ENCODE measurements at places on chromosomes 7 and 10. TPM values are rescaled to one million over a fixed set of nuclear protein-coding genes. Genes with fewer than 3 reads are reported as not detected.

The PAXIP1 gene
- total RNA-seq, result 27.7 TPM

The LIPM gene
- not detected for total RNA-seq

The PLAU gene
- 0.93 TPM for total RNA-seq

GRCh38 chr7:146948703-146949102 lies 832.1 kb downstream of the CNTNAP2 start:
- DNase-seq, result no peak
- H3K36me3 ChIP-seq, result no peaks in the 10 kb centered on the region
- no peak overlapping the region for H3K27ac ChIP-seq
- no peaks in the 10 kb centered on the region for H3K27me3 ChIP-seq
- no peaks in the 10 kb centered on the region for H3K4me1 ChIP-seq
- no peak overlapping the region for H3K4me3 ChIP-seq

GRCh38 chr10:108147346-108147745 lies 982.8 kb upstream of the SORCS1 start:
- no peaks in the 10 kb centered on the region for H3K4me1 ChIP-seq
- H3K36me3 ChIP-seq, result no peaks in the 10 kb centered on the region
- no peak overlapping the region for H3K27ac ChIP-seq
- DNase-seq, result no peak

- DNase-seq, result no peak
- no peaks in the 10 kb centered on the region for H3K4me1 ChIP-seq
- no peak overlapping the region for H3K4me3 ChIP-seq
- peak overlapping the region; percentile 46 for H3K27ac ChIP-seq
Measured at GRCh38 chr7:146314962-146315361, 198.4 kb downstream of the CNTNAP2 start.

- H3K4me3 ChIP-seq, result peak overlapping the region; percentile 25
- no peak for DNase-seq
- H3K36me3 ChIP-seq, result no peaks in the 10 kb centered on the region
- peaks cover 2% of the 10 kb centered on the region for H3K4me1 ChIP-seq
- peaks cover 88% of the 10 kb centered on the region for H3K27me3 ChIP-seq
Measured at GRCh38 chr10:100710151-100710871, 35.1 kb upstream of the PAX2 start.

DNA sequence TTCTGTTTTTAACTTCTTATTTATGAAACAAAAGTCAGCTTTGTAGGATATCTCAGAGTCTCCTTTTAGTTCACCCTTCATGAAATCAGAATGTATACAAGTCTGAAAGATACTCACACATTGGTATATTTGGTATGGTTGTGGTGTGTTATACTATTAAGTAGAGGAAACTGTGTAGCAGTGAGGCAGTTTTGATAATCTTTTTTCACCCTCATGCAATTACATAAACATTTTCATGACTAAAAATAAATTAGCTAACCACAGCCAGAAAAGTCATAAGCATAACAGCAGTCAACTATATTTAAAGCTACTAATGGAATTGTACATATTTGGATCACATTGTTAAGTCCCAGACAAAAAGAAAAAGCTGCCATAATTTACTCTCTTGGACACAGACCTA lies 62.1 kb downstream of the FAM185A start:
- H3K27me3 ChIP-seq, result no peaks in the 10 kb centered on the region
- H3K4me3 ChIP-seq, result no peak overlapping the region
- no peak for DNase-seq
- H3K36me3 ChIP-seq, result peaks cover 15% of the 10 kb centered on the region
- no peak overlapping the region for H3K27ac ChIP-seq
- peaks cover 30% of the 10 kb centered on the region for H3K4me1 ChIP-seq

GRCh38 chr7:120856198-120856597 lies 1.7 kb downstream of the TSPAN12 start:
- H3K36me3 ChIP-seq, result peaks cover 4% of the 10 kb centered on the region
- H3K4me3 ChIP-seq, result peak overlapping the region; percentile 91
- DNase-seq, result no peak
